ENCODE measurements at places on chromosomes 11 and 22.

GRCh38 chr22:29816980-29817379 lies 21.1 kb downstream of the ASCC2 start:
- no peak for DNase-seq

DNA sequence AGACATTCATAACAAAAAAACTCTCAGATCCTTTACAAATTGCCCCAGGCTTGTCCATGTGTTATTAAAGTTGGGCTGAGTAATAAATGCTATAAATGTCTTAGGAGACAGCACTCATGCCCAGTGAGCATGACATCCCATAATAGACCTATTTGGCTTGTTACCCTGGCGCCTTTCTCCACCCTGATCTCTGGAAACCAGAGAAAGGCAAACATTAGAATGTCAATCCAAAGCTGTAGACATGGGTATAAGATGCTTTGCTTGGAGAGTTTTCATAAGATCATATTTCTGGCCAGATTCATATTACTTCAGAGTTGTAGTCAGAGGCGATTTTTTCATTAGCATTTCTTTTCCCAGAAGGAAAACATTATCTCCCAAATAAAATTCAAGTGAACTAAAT lies 161.3 kb upstream of the UBASH3B start:
- no peak for DNase-seq

DNA sequence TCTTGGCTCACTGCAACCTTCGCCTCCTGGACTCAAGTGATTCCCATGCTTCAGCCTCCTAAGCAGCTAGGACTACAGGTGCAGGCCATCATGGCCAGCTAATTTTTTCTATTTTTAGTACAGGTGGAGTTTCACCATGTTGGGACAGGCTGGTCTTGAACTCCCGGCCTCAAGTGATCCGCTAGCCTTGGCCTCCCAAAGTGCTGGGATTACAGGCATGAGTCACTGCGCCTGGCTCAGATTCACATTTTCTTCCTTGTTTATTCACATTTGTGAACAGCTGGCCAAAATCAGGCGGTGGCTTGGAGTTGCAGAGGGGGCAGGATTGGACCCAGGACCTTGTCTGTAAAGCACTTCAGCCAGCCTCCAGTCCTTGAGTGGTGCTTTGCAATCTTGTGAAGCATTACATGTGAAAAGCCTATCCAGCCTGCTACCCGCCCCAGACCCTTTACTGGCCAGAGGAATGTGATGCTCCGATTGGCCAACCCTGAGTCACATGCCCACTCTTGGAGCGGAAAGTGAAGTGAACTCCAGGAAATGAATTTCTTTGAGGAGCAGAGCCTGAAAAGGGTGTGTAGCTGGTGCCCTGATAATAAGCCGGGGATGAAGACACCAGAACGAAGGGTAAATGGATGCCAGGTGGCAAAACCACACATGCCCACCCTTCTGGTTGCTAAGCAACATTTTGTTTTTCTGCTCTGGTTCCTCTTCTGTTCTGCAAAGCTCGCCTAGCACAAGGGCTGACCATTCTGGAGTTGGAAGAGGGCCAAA lies 62.6 kb upstream of the PTPRJ start:
- DNase-seq = peak; percentile 72

DNA sequence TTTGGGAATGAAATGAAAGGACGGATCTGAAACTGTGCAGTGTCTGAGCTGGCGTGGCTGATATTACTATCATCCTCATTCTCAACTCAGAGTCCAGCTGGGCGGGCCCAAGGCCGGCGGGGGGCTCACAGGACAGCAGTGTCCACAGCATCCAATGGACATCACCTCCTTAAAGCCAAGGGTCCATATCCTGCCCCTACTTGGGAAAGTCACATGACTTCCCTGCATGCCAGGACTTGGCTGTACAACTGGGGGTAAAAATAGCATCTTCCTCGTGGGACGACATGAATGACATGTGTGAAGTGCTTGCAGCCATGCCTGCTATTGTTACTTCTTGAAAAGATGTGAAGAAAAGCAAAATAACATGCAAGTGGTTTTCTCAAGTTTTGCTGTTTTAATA lies 82.3 kb downstream of the TRMU start:
- DNase-seq = no peak

GRCh38 chr11:84117394-84117793 lies 831.2 kb upstream of the CCDC90B start:
- DNase-seq = no peak

DNA sequence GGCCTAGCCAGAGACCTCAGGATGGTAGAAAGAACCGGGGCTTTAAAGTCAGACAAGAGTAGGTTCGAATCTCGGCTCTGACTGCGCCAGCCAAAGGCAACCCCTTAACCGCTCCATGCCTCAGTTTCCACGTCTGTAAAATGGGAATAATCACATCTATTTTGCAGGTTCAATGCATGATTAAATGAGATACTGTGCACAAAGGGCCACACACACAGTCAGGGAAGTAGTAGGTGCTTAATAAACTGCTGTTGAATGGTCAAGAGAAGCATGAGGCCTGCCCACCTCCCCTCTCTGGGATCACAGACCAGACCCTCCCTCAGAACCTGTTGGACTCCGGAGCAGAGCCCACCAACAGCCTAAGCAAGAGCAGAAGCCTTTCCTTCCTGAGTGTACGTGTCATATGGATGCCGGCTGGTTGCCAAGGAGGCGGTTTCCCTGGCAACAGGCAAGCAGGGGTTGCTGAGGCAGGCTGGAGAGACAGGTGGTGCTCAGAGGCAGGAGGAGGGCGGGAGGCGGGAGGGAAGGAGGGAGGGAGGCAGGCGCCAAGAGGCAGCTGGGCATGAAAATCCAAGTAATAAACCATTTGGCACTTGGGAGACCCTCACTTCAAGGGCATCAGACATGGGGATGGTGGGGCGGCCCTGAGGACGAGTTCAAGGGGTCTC lies 43.9 kb downstream of the NFAM1 start:
- peak; percentile 79 for DNase-seq

GRCh38 chr11:115961159-115962003 lies 457.2 kb upstream of the CADM1 start:
- DNase-seq = no peak

- DNase-seq = no peak
Measured at GRCh38 chr11:39741066-39741465, 1718.4 kb downstream of the LRRC4C start.

DNA sequence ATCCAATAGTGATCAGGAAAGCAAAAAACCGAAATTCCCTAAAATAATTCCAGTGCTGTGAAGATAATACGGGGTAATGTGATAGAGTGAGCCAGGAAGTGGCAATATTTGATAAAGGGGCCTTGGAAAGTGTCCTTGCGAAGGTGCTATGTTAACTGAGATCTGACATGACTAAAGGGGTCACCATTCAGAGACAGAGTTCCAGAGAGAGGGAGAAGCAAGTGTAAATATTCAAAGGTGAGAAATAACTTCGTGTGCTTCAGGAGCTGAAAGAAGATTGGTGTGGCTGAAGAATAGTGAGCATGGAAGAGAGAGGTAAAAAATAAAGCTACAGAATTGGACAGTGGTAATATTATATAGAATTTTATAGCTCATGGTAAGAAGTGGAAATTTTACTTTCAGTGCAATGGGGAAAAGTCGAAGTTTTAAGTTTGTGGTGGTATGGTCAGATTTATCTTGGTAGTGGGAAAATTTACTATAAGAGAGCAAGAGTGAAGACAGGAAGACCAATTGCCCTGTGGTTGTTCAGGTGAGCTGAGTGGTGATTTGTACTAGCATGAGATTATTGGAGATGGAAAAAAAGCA lies 164.5 kb downstream of the JRKL start:
- DNase-seq = no peak

GRCh38 chr11:11977206-11977938 lies 31.1 kb downstream of the DKK3 start:
- peak; percentile 81 for DNase-seq

- no peak for DNase-seq
Measured at GRCh38 chr11:134742224-134742612, 330.2 kb upstream of the B3GAT1 start.

GRCh38 chr11:839280-839623 lies 3.1 kb downstream of the POLR2L start:
- DNase-seq = no peak

- no peak for DNase-seq
Measured at GRCh38 chr22:46424496-46424895, 89.0 kb downstream of the TRMU start.

DNA sequence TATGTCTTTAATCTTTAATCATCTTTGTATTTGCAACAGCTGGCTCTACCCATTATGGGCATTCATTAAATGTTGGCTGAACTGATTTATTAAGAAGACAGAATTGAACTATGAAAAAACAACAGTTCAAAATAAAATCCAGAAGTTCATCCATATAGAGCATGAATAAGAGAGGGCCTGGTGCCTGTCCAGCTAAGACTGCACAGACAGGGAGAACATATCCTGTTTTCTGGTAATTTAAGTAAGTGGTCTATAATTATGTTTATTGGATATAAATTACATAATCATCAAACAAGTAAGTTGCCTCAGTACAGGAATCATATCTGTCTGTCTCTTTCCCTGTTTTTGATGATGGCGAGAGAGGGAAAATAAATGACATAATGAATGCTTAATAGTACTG lies 137.2 kb downstream of the RBFOX2 start:
- no peak for DNase-seq

GRCh38 chr11:130813638-130814037 lies 102.6 kb downstream of the SNX19 start:
- DNase-seq = peak; percentile 46

GRCh38 chr22:48636746-48637145 lies 1190.9 kb downstream of the BRD1 start:
- DNase-seq = no peak

- DNase-seq = no peak
Measured at GRCh38 chr22:39185601-39186012, 33.1 kb upstream of the CBX7 start.

GRCh38 chr11:72625691-72626413 lies 48.4 kb downstream of the PDE2A start:
- no peak for DNase-seq

DNA sequence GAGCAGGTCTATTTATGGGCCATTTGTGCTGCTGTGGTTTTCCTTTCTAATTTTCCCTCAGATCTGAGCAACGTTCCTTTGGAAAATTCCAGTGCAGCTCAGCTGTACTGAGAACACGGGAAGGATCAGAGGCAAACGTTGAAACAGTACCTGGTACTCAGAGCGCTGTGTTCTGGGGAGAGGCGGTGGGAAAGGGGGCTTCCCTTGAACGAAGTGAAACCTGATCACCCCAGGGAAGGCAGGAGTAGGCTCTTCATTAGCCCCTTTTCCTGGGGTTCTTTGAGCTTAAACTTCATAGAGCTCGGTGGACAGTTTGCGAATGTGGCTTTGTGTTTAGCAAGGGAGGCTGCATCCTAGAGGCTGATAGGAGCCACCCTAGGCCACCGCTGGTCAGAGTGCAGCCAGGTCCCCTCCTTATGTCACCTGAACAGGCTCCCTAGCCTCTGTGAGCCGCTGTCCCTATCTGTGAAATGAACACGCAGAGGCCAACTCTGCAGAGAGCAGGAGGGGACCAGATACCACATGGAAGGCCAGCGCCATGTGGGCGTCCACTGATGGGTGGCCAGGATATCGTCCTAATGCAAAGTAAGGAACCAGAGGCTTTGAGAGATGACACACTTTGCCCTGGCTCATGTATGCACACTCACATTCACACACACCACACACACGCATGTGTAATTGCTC lies 1464.8 kb downstream of the BRD1 start:
- peak; percentile 33 for DNase-seq

DNA sequence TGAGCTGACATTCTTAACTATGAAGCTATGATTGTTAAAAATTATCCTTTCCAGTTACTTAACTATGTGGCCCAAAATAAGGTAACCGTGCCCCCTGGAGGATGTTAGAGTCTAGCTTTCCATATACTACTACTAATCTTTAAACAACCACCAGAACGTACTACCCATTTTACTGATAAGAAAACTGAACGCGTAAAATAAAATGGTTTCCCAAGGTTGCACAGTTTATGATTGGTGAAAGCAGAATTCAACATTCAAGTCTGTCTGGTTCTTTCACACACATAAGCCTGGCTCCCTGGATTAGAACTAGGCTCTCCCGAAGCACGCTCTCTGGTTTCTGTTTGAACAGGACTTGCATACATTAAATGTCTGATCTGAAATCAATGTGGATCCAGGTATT lies 437.8 kb upstream of the CCDC90B start:
- no peak for DNase-seq

- DNase-seq = no peak
Measured at GRCh38 chr11:128334311-128335044, 252.9 kb downstream of the ETS1 start.

DNA sequence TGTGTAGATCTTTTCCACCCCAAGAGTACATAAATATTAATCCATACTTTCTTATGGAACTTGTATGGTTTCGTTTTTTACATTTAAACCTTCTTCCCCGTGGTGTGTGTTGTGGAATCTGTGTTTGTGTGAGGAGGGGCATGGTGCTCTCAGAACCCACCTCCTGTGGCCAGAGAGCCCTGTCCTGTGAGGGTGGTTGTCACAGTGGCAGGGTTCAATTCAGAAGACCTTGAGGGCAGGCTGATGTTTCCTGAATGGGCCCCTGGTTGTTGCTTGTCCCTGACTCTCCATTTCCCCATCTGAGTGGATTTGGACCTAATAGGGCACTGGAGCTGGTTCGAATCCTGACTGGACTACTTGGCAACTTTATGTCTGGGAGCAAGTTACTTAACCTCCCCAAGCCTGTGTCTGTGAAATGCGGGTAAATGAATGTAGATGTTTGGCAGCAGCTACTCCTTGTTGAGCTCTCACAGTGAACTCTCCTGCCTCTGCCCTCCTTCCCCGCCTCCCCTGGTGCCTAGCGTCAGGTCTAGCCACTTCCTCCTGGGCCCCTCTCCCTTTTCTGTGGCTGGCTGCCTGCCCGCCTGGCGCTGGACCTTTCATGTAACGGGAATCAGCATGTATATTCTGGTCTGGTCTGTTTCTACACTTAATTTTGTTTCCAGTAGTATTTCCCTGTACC lies 7.3 kb downstream of the NEAT1 start:
- no peak for DNase-seq

- DNase-seq = no peak
Measured at GRCh38 chr22:33163815-33164214, 105.6 kb upstream of the SYN3 start.

DNA sequence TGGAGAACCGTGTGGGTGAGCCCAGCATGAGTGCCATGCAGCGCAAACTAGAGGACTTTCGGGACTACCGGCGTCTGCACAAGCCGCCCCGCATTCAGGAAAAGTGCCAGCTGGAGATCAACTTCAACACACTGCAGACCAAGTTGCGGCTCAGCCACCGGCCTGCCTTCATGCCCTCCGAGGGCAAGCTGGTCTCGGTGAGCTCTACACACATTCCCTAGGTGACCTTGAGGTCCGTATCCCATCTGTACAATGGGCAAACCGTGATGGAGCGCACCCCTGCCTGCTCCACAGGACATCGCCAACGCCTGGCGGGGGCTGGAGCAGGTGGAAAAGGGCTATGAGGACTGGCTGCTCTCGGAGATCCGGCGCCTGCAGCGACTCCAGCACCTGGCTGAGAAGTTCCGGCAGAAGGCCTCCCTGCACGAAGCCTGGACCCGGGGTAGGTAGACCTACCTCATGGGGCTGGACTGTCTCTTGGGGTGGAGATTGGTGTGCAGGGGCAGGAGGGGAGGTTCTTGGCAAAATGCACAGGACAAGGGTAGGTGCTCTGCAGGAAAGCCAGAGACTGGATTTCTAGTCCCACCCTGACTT lies 10.6 kb downstream of the CTSF start:
- DNase-seq = no peak
